Activated CD8-positive, alpha-beta memory T cell treated with anti-CD3 and anti-CD28 coated beads, Interleukin-2, amount 50 U/mL, for 4 hours (primary cell): ENCODE measurements at places on chromosomes 11 and 22.

DNA sequence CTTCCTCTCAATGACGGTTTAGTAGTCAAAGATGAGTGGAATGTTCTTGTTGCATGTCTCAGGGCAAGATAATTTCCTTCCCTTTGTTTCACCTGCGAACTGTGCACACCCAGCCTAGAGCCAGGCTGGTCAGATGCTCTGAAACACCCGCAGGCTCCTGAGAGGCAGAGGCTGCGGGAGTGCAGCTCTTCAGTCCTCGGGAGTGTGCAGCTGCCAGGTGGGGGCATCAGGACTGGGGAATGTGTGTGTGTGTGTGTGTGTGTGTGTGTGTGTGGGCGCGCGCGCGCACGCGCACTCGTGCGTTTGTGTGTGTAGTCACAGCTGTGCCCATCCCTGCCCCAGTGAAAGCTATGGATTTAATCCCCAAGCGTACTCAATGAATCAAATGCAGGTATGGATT lies 136.2 kb upstream of the NTM start:
- no peak for DNase-seq

DNA sequence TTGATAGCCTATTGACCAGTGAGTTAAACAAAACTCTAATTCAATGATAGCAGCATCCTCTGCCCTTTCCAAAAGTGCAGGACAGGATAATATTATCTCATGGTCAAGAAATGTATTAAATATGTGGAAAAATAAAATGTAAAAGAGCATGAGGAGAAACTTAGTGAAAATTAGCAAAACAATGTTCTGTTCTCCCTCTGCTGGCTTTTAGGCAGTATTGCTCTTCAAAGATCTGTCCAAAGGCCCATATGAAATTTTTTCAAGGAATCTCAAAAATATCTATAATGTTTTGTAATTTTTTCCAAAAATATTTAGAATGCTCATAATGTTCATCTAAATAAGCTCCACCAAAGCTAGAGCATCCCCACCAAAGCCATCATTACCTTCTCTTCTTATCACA lies 8.3 kb upstream of the ARL14EP start:
- no peak for DNase-seq

- DNase-seq, result no peak
Measured at GRCh38 chr11:120546312-120547205, 35.0 kb downstream of the GRIK4 start.

GRCh38 chr11:18761144-18761543 lies 30.5 kb downstream of the PTPN5 start:
- DNase-seq, result no peak

DNA sequence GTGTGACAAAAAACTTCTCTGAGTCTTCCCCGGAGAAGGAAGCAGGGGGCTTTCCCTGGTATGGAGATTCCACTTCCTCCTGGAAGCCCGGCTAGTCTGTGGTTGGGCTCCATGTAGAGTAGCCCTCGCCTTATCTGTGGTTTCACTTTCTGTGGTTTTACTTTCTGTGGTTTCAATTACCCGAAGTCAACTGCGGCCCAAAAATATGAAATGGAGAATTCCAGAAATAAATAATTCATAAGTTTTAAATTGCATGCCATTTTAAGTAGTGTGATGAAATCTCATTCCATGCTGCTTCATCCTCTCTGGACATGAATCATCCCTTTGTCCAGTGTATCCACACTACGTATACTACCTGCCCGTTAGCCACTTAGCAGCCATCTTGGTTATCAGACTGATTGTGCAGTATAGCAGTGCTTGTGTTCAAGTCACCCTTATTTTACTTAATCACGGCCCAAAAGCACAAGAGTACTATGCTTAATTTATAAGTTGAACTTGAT lies 275.0 kb upstream of the SESN3 start:
- no peak for DNase-seq

- no peak for DNase-seq
Measured at GRCh38 chr22:23565915-23566704, 14.0 kb downstream of the IGLL1 start.

GRCh38 chr11:43994196-43994595 lies 51.8 kb downstream of the C11orf96 start:
- DNase-seq, result no peak

GRCh38 chr22:26485013-26485412 lies 1.3 kb downstream of the SRRD start:
- no peak for DNase-seq

DNA sequence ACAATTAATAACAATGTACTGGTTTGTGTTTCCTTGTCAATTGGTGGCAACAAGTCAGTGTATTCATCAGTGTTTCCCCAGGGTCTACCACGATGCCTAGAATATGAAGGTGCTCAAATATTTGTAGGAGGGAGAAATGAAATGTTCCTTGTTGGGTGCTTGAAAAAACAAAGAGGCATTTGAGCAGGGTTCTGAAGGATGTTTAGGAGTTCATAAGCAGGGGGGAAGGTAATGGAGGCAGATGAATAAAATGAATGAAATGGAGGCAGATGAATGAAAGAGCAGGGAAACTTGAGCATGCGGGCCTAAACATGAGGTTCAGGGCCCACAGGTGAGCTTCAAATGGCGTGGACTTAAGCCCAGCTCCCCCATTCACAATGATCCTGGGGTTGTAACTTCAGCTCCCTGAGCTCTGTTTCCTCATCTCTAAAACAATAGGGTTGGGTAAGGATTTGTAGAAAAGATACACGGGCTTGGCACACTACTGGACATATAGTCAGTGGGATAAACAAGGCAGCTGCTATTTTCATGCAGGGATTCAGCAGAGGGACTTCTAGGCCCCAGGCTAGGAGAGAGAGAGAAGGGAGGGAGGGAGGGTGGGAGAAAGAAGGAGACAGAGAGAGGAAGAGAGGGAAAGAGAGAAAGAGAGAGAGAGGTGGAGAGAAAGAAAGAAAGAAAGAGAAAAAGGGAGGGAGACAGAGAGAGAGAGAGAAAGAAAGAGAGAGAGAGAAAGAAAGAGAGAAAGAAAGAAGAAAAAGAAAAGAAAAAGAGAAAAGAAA lies 73.7 kb downstream of the MN1 start:
- no peak for DNase-seq

DNA sequence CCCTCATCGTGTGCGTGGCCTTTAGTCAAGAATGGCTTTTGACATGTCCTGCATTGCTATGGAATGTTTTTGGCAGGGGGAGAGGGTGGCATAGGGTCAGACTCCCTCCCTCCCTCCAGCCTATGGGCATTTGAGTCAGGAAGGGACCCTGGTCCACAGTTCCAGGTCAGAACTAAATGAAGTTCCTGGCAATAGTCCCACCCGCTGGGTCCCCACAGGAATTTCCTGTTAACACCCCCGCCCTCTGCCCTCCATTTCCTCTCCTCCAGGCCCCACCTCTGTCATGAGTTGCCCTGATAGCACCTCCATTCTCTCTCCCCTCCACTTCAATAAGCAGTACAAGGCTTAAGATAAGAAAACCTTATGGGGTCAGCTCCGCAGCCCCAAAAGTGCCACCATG lies 40.8 kb upstream of the LMO2 start:
- DNase-seq, result no peak

GRCh38 chr11:108137212-108137611 lies 15.8 kb downstream of the ACAT1 start:
- DNase-seq, result no peak

- DNase-seq, result no peak
Measured at GRCh38 chr11:10902301-10903063, 44.6 kb upstream of the ZBED5 start.

- no peak for DNase-seq
Measured at GRCh38 chr11:11963842-11964773, 44.3 kb downstream of the DKK3 start.

DNA sequence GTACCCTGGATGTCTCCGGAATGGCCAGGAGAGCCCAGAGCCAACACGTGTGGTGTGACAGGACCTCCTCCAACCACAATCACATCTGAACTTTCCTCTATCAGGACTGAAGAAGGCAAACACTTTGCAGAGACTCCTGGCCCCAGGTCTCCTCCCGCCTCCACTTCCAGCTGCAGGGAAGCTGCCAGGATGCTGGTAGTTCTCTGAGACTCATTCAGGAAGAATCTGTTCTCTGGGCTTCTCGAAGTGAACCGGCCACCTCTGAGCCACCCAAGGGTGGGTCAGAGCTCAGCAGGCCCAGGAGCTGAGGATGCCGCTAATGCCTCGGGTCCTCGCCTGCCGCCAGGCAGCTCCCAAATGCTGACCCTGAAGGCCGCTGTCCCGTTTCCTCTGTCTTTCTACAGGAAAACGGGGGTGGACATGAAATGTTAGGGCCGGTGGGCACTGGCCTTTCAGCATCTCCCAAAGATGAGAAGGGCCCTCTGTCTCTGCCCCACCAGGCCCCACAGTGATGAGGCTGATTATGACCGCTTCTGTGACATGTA lies 789.9 kb downstream of the BRD1 start:
- DNase-seq, result no peak

- DNase-seq, result no peak
Measured at GRCh38 chr11:78432956-78433355, 15.3 kb upstream of the GAB2 start.

GRCh38 chr11:124954590-124954955 lies 571 bp downstream of the CCDC15 start:
- DNase-seq, result no peak
